ENCODE measurements at places on chromosomes 6 and 20.

DNA sequence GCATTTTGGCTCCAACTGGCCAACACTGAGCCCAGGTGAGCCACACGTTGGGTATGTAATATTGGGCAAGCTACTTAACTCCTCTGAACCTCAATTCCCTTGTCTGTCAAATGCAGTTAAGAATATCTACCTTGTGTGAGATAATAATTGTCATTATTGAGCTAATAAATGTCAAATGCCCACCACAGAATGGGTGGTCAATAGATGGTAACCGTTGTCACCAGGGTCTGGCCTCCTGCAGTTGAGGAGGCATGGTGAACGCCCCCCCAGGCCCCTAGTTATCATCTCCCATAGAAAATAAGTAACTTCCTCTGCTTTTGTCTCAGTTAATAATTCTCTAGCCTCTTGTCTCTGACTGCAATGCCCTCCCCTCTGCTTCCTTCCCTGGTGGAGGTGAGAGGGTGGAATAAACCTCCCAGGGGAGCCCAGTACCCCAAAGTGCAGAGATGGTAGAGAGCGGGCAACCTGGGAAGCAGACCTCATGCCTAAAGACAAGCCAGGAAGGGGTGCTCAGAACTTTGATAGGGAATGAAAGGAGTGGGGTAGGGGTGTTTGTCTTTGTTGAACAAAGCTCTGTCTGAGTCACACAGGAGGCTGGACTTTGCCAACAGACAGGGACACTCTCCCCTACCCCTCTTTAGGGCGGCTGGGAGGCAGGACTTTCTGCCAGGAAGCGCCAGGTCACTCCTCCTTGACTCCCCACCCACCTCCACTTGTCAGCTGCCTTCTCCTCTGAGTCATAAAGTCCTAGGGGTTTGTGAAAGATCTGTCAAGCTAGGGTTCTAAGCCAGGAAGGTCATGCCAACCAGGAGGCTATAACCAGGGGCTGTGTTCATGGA, 1.3 kb upstream of the UNC5CL start:
- no peak for DNase-seq

- DNase-seq: no peak
These were observed 4.3 kb downstream of the CALHM4 start for GRCh38 chr6:116557893-116558292.

DNA sequence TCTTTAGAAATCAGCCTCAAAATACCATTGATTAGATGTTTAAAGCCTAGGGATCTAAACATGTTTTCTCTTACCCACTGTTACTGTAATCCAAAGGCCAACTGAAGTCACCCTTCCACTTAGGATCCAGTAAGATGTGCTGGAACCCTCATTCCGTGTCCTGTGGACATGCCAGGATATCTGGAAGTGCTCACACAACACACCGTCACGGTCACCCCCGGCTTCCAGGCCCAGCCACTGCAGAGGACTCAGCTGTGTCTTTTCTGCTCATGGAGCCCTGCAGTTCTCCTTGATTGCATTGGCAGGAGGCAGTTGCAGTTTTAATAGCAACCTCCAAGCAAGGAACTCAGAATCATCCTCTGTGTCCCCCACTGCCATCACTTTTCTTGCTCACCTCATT, 93.3 kb downstream of the CAP2 start:
- DNase-seq: no peak

DNA sequence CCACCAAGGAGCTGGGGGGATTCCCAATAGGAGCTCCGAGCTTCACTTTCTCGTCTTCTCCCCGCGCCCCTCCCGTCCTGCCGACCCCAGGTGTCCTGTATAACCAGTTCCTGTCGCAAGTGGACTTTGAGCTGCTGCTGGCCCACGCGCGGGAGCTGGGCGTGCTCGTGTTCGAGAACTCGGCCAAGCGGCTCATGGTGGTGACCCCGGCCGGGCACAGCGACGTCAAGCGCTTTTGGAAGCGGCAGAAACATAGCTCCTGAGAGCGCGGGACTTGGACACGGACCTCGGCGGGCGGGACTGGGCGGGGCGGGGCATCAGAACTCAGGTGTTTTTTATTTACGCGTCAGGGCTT, 340 bp upstream of the VARS2 start:
- DNase-seq: no peak

- no peak for DNase-seq
These were observed 43.4 kb upstream of the FABP7 start for GRCh38 chr6:122736163-122736562.

DNA sequence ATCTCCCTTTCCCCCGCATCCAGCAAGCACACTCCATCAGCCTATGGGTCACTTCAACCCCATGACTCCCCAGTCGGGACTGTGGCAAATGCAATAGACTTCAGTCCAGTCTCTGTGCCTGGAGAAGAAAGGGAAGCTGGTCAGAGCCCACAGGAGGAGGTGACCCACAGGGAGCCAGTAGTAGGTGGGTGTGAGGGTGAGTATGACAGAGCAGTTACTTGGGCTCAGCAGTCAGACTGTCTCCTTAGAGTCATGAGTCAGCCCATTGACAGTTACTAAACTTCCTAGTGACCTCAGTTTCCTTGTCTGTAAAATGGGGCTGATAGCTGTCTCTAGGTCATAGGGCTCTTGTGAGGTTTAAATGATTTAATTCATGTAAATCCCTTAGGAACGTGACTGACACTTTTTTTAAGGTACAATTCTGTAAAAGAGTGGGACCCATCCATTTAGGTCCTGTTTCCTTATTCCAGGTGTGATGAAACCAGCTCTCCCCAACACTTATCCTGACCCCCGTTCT, 33.9 kb upstream of the HLA-C start:
- DNase-seq: no peak

- DNase-seq: no peak
These were observed 80.0 kb downstream of the LAMP5 start for GRCh38 chr20:9594284-9594875.

DNA sequence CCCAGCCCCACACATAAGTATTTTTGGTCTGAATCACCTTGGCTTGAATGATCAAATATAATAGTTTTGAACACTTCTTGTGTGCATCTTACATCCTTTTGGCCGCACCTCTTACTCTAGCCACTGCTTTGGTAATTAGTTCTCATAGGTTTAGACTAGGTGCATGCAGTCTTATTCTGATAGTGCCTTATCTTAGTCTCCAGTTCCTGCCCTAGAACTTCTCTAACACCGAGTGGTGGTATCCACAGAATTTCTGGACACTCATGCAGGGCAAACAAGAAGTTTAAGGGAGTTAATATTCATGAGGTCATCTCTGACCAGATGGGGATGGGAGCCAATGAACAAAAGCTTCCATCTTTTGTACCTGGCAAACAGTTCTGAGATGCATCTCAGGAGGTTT, 77.5 kb upstream of the AKIRIN2 start:
- no peak for DNase-seq

- peak; percentile 5 for DNase-seq
These were observed 256.5 kb upstream of the RREB1 start for GRCh38 chr6:6851059-6851948.

GRCh38 chr6:624979-625378, 31.9 kb downstream of the HUS1B start:
- DNase-seq: peak; percentile 6

GRCh38 chr6:32190054-32190851, at the start of gene PBX2:
Gene PBX2, minus strand, starts transcription at chr6:32190202. Its CDS starts 287 bp downstream, at chr6:32189915.
- DNase-seq: peak; percentile 90

- DNase-seq: no peak
These were observed 50.6 kb upstream of the FANCE start for GRCh38 chr6:35401514-35401913.

- no peak for DNase-seq
These were observed 25.4 kb downstream of the TTLL2 start for GRCh38 chr6:167350275-167350696.

GRCh38 chr6:31401403-31401802, 2.0 kb upstream of the MICA start:
- DNase-seq: no peak

DNA sequence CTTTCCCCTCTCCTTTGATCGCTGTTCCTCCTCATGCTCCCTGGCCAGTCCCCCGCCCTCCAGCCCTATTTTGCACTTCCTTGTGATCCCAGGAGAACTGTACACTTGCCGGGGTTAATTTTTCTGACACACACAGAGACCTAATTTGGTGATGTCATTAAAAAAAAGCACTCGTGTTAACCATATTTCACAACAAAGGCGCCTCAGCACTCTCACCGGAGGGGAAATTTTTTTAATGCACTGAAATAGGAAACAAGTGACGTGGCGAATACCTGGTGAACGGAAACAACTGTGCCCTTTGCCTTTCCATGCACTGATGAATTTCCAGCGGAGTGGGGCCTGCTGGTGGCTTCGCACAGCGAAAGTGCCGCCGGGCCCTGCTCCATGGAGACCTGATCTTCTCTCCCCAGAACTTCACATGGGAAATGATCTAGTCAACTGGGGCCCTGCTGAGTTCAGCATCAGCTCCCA, 53.9 kb upstream of the TAGAP start:
- DNase-seq: peak; percentile 64

DNA sequence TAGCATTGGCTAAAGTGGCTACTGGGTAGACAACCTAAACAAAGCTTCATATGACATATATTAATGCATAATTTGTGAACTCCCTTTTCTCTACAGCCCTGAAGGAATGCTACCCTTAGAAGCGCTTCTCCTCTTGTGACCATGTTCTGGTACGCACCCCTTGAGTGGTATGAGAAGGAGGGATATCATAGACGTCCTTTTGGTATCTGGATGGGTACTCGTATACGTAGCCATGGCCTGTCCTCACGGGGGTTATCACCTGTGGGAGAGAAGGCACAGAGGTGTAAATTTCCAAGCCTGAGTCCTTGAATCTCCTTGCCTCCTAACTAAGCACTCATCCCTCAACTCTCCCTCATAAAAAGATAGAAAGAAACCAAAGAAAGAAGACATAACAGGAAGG, 39.0 kb downstream of the NEDD9 start:
- DNase-seq: no peak

DNA sequence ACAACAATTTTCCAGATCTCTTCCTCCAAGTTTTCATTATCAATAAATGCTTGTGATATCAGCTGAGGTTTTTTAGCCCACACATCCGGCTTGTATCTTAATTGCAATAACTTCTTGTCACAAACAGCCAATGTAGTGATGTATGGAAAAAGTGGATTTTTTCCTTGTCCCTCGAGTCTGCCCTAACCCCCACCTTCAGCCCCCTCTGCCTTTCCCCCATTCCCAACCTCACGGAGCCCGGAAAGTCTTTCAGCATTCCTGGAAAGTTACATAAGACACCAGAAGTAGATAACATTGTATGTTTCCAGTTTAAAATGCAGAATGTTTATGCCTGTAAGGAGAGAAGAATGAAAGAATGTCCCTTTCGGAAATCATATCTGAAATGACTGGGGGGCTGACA, 179.2 kb upstream of the PHACTR1 start:
- DNase-seq: no peak

GRCh38 chr20:39004508-39004907, 42.4 kb downstream of the DHX35 start:
- no peak for DNase-seq

DNA sequence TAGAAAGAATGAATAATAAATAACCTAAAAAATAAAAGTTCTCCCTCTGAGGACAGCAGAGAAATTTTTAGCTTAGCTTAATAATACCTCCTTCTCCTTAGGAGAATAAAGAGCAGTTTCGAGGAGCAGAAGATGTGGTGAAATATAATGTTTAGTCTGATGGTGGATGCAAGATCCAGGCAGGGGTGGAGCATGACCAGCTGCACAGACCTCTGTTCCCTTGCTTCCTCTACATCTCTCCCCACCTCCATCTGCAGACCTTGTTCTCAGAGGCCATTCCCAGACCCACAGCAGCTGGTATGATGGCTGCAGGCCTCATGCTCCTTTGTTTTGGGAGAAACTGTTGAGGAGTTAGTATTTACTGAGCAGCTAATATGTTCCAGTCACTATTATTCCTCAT, 1.5 kb downstream of the BTN3A2 start:
- DNase-seq: peak; percentile 53

GRCh38 chr6:169240125-169240524, 13.5 kb downstream of the THBS2 start:
- DNase-seq: no peak

GRCh38 chr6:150687508-150687907, 87.8 kb downstream of the PLEKHG1 start:
- no peak for DNase-seq

GRCh38 chr6:45377043-45377553, 636 bp downstream of the SUPT3H start:
- DNase-seq: peak; percentile 14

DNA sequence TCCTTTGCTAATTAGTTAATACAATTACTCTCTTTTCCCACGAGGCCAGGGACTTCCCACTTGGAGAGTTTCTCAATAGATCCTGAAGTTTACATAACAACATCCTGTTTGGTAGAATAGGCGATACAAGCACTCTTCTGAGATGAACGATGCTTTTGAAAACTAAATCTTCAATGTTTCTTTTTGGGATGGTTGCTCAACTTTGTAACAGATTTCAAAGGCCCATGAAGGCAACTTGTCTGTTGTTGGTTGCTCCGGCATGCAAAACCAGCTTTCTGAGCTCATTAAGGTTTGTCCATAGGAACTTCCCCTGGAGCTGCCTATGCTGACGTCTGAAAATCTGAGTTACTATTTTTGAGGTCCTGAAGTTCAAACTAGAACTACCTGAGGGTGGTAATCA, 25.9 kb upstream of the ROS1 start:
- no peak for DNase-seq

DNA sequence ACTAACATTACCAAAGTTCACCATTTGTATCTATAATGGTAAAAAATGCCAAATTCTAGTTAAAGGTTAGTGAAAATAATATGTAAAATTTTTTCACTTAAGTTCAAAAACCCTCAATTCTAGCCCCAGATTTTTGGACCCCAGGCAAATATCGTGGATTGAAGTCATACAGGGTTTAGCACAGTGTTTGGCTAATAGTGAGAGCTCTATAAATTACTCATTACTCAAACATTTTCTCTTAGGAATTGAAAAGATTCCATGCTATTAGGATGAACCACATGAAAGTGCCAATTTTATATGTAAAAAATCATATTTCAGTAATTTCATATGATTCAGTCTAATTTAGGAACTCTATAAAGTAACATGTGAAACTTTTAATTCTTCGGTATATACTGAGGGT, 170.3 kb upstream of the PREP start:
- DNase-seq: no peak

GRCh38 chr6:11878029-11878428, 99.4 kb upstream of the ADTRP start:
- no peak for DNase-seq

DNA sequence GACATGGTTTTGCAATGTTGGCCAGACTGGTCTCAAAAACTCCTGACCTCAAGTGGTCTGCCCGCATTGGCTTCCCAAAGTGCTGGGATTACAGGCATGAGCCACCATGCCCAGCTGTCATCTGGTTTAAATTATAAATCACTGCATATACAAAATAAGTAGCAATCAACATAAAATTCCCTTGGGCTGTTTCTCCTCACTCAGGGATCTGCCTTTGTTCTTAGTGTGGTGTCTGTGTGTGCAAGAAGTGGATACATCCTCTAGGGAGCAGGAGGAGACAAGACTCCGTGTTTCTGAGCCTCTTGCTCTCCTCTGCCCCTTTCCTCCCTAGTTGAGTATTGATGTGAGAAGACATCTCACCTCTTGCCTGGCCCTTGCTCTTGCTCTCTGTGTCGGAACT, 65.2 kb upstream of the ADGRF4 start:
- DNase-seq: no peak

All from OCI-LY7 (cell line).